ENCODE measurements at places on chromosomes 11 and 22.

DNA sequence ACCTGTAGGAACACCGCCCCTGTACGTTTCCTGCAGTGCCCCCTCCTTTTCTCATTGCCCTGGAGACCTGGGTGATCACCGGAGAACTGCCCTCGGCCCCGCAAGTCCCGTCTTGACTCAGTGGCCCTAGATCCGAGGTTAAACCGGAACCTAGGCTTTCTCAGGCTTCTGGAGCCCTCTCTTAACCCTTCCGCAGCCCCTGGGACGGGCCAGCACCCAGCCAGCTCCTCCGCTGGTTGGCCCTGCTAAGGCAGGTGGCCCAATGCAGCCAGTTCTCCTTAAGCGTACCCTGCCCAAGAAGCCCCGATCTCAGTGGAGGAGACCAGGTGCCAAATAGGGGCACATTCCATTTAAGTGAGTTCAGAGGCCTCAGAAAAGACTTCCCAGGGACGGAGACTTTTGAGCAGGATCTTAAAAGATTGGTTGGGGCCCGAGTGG is 776 bp downstream of the NLRX1 start:
- peak; percentile 53 for DNase-seq

DNA sequence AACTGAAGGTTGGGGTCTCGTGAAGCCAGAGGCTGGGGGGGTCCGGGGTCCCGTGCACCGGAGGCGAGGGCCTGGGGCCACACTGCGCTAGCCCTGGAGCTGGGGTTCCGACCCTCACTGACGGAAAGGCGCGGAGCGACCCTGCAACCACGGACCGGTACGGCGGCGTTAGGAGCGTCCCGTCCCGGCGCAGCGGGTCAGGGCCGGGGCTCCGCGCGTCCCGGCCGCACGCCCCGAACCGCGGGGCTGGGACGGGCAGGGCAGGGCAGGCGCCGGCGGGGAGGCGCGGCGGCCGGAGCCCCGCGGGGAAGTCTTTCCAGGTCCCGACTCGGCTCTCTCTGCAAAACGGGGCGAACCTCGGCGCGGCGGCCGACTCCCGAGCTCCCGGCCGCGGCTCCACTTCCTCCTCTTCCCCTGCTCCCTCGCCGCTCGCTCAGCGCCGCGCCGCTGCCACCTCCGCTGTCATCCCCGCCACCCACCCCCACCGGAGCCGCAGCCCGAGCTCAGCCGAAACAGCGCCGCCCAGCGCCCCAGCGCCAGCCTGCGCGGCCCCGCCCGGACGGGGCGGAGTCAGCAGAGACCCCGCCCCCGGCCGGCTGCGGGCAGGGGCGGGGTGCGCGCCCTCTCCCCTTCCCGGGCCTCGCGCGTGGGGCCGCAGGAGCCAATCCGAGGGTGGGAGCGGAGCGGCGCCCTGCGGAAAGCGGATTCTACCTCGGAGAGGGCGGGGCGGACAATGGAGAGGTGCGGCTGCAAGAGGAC is at the start of gene GDPD5:
GDPD5 (minus strand) TSS at position 509 of the 759 bp plus-strand sequence. CDS start 48,206 bp downstream, outside the sequence.
- peak; percentile 97 for DNase-seq

- DNase-seq, result no peak
These were observed 34.7 kb downstream of the ATG16L2 start for GRCh38 chr11:72848846-72849466.

- peak; percentile 26 for DNase-seq
These were observed 16.3 kb downstream of the OR2AG2 start for GRCh38 chr11:6755303-6755952.

DNA sequence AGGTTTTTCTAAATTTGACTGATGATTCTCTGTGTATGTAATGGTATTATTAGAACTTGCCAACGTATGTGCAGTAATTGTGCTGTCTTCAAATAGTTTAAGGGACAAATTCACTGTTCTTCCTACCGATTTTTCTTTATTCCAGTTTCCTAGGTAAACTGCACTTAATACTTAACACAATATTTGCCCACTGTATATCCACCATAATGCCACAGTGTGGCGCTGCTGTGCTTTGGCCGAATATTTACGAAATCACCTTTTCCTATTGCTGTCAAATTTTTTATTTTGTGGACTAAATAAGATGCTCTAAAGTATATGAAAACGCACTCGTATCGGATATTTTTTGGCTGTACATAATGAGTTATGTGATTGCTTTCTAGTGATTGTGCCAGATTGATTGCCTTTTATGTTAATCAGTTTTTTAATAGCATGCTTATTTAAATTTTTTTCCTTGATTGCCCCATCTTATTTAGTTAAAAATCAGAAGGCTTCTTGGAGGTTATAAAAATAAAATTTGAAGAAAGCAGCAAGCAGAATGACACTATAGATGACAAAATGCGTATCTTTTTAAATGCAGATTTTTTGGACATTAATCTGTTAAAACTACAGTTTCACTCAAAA is 10.5 kb downstream of the AASDHPPT start:
- DNase-seq, result no peak

DNA sequence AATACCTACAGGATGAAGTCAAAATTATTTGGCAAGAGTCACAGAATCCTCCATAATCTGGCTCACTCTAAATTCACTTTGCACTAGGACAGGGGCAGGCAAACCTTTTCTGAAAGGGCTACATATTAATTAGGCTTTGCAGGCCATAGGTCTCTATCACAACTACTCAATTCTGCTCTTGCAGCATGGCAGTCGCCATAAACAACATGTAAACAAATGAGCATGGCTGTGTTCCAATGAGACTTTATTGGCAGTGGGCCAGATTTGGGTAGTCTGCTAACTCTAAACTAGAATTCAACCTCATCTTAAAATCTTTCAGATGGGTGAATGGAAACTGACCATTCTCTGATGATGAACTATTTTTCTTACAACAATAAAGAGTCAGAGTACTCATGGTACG is 5.8 kb downstream of the THRSP start:
- DNase-seq, result no peak

DNA sequence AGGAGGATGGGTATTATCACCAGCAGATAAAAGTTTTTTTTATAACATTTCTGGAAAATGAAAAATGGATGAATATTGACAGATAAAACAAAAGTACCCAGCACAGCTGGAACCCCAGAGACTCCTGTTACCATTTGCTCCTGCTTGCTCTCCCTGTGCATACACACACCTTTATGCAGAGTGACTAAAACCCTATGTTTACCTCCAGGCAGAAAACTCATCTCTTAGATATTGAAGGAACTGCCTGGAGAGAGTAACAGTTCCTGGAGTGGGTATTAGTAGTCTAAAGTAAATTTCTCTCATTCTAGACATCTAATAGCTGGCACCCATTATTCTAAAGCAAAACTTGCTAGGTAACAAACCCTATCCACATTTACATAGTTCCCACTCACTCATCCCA is 38.0 kb downstream of the CYP2R1 start:
- DNase-seq, result no peak

DNA sequence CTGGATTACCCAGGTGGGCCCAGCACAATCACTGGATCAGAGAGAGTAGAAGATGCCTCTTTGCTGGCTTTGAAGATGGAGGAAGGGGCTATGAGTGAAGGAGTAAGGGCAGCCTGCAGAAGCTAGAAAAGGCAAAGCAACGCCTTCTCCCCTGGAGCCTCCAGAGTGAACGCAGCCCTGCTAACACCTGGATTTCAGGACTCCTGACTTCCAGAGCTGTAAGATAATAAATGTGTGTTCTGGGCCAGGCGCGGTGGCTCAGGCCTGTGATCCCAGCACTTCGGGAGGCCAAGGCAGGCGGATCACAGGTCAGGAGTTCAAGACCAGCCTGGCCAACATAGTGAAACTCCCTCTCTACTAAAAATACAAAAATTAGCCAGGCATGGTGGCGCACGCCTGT is 102.4 kb downstream of the MORC2 start:
- no peak for DNase-seq

GRCh38 chr22:31754813-31755212 is 994 bp downstream of the DEPDC5 start:
- DNase-seq, result no peak

- no peak for DNase-seq
These were observed 14.9 kb downstream of the EIF4ENIF1 start for GRCh38 chr22:31474743-31475142.

GRCh38 chr11:121914508-121915059 is 201.4 kb downstream of the BLID start:
- DNase-seq, result no peak

GRCh38 chr11:20474176-20474881 is 86.8 kb downstream of the PRMT3 start:
- no peak for DNase-seq

DNA sequence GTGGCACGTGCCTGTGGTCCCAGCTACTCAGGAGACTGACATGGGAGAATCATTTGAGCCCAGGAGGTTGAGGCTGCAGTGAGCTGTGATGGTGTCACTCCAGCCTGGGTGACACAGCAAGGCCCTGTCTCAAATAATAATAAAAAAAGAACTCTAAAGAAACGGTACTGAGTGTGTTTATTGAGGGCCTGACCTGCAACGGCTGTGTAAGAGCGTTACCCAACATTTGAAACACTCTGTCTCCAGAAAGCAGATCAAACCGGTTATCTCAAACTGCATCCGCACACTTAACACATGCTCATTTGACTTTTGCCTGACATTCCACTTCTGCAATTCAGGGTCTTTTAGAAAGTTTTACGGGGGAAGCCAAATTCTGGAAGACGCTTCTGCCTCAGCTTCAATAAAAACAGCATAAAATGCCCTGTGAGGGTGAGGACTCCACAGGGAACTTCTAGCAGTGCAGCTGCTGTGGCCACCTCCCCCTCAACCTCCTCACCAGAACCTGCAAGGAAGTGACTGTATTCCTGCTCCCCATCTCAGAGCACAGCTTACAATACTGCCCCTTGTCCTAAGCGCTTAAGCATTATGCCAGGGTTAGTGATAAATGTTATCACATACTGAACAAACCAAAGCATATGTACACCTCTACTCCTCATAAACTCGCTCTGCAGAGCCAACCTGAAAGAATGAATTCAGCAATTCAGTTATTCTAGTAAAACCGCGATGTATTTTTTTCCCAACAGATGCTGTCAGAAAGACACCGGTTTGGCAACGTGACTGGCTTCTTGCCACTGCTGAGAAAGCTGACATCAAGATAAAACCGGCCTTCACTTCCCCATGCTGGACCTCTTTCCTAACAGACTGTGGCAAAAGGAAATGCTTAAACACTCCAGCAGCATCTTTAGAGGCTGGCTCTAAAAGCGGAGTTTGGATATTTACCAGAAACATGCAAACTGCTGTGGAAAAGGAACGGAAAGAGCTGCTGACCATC is 52.2 kb downstream of the PRDM10 start:
- no peak for DNase-seq

- peak; percentile 24 for DNase-seq
These were observed 93.1 kb upstream of the ZC3H12C start for GRCh38 chr11:110000031-110000502.

DNA sequence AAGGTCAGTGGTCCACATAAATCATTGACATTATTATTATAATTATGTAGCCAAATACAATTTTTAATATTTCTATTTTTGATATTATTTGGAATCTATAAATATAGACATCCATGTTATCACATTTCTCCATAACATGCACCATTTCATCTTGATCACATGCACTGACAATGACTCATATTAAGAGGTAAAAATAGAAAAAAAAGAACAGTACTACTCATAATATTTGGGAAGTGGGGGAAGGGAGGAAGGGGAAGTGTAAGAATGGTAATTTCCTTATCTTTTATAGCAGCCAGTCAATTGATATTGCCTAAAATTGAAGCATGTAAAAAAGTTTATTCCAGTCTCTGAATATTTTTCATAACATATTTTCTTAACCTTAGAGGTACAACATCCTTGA is 72.3 kb downstream of the ADM start:
- no peak for DNase-seq

GRCh38 chr11:11843211-11843621 is 1.4 kb downstream of the USP47 start:
- no peak for DNase-seq

DNA sequence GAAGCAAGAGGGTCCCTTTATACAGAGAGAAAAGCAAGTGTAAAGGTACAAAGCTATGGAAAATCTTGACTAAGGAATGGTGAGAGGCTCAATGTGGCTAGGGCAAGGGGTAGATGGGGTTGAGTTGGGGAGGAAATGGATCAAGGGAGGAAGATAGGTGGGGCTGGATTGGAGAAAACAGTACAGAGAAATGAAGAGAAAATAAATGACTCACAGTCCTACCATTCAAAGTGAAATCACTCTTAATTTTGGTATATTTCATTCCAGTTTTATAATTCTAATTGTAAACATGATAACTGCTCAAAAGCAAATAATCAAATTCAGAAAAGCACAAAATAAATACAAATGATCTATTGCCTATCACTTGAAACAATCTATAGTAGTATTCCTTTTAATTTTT is 16.6 kb downstream of the UBE4A start:
- DNase-seq, result no peak

- DNase-seq, result peak; percentile 50
These were observed 2.2 kb downstream of the RFPL2 start for GRCh38 chr22:32202539-32203180.

DNA sequence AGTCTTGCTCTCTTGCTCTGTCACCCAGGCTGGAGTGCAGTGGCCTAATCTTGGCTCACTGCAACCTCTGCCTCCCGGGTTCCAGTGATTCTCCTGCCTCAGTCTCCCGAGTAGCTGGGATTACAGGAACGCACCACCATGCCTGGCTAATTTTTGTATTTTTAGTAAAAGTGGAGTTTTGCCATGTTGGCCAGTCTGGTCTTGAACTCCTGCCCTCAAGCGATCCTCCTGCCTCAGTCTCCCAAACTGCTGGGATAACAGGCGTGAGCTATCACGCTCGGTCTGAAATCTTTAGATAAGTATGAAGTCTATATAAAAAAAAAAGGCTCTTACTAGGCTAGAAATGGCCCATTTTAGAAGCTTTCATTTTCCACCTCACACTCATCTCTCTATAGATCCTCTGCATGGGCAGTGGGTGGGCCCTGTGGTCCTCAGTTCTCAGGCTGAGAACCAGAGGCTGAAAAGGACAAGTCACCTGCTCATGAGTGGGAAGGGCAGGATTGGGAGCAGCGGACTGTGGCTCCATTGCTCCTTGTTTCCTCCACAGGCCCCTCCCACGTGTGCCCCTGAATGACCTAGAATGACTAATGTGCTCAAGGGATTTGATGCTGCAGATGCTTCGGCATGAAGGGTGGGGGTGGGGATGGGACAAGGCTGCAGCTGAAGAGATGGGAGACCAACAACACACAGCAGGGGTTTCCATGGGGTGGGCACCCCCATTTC is 19.8 kb upstream of the PRAME start:
- no peak for DNase-seq

GRCh38 chr11:2127482-2128129 is 11.6 kb downstream of the IGF2 start:
- DNase-seq, result no peak

- DNase-seq, result no peak
These were observed 13.2 kb downstream of the FZD4 start for GRCh38 chr11:86941871-86942599.

Measured in GM19239 (cell line).